ENCODE measurements at places on chromosomes 6 and 20.

DNA sequence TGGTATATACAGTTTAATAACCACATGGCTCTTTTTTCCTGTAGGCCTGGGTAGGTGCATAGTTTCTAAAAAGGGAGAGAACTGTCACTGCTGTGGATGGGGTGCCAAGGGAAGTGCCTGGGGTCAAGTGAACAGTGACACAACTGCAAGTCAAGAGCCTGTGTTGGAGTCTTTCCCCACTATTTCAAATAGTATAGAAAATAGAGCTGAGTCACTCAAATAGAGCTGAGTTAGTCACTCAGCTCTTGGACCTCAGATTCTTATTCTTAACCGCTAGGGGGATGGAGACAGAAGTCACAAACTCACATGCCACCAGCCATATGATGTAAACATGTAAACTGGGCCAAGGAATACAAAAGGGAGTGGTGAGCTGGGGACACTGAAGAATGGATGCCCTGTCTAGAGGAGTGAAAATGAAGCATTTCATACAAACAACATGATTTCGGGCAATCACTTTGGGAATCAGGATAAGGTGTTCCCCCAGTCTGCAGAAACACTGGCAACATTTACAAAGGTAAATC is 2.1 kb downstream of the NQO2 start:
- DNase-seq, result no peak

GRCh38 chr6:118356686-118357085 is 191.4 kb upstream of the PLN start:
- DNase-seq, result no peak

DNA sequence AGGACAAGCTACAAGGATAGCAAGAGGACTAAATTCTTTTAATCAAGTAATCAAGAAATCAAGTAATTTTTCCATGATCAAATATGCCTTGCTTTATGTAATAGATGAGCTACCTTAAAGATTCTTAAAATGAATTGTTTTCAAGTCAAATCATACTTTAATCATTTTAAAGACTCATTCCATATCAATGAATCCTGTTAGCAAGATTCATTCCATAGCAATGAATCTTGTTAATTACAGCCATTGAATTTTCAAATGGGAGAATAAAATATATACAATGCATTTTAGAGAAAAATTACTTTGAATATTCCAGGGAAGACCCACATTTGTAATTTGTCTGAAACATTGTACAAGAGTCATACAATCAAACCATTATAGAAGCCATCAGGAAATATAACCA is 145.7 kb downstream of the RFX6 start:
- no peak for DNase-seq

DNA sequence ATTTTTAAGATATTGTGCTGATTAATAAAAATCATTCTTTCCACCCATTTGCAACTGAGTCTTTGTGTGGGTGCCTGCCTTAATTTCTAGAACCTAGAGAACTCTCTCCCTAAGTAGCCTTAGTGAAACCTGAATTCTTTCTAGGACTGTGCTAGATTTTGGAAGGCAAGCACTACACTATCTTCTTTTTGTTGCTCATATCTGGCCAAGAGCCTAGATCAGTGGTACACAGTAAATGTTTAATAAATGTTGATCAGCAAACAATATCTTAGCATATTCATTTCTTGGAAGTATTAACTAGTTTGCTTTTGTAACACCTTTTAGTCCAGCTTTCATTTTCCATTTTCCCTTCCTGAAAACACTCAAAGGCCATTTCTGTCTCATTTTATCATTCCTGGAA is 108.5 kb upstream of the CARMIL1 start:
- no peak for DNase-seq

DNA sequence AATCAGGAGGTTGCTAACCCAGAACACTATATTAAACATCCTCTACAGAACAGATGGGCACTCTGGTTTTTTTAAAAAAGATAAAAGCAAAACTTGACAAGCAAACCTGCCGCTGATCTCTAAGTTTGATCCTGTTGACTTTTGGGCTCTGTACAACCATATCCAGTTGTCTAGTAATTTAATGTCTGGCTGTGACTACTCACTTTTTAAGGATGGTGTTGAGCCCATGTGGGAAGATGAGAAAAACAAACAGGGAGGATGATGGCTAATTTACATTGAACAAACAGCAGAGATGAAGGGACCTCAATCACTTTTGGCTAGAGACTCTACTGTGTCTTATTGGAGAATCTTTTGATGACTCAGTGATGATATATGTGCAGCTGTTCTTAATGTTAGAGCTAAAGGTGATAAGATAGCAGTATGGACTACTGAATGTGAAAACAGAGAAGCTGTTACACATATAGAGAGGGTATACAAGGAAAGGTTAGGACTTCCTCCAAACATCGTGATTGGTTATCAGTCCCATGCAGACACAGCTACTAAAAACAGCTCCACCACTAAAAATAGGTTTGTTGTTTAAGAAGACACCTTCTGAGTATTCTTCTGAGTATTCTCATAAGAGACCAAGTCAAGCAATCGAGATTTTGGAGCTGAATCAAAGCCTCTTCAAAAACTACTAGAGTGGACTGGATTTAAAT is 201.2 kb upstream of the SHLD1 start:
- DNase-seq, result no peak

GRCh38 chr6:37029249-37029971 is 24.0 kb downstream of the FGD2 start:
- DNase-seq, result peak; percentile 81

DNA sequence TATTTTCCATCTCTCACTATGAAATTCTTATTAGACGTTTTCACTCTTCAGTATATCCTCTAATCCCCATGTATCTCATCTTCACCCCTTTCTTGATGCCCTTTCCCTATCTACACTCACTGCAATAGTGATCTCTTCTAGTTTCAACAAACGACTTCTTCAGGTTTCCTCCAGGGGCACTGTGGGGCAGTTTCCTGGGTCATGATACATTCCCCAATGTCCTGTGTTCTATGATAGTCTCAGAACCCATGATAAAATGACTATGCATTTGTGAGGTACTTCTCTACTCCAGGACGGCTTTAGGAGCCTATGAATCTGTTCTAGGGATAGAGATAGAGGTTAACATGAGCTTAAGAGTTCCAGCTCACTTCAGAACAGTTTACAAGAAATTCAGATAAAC is 183.3 kb downstream of the FOXC1 start:
- DNase-seq, result no peak

DNA sequence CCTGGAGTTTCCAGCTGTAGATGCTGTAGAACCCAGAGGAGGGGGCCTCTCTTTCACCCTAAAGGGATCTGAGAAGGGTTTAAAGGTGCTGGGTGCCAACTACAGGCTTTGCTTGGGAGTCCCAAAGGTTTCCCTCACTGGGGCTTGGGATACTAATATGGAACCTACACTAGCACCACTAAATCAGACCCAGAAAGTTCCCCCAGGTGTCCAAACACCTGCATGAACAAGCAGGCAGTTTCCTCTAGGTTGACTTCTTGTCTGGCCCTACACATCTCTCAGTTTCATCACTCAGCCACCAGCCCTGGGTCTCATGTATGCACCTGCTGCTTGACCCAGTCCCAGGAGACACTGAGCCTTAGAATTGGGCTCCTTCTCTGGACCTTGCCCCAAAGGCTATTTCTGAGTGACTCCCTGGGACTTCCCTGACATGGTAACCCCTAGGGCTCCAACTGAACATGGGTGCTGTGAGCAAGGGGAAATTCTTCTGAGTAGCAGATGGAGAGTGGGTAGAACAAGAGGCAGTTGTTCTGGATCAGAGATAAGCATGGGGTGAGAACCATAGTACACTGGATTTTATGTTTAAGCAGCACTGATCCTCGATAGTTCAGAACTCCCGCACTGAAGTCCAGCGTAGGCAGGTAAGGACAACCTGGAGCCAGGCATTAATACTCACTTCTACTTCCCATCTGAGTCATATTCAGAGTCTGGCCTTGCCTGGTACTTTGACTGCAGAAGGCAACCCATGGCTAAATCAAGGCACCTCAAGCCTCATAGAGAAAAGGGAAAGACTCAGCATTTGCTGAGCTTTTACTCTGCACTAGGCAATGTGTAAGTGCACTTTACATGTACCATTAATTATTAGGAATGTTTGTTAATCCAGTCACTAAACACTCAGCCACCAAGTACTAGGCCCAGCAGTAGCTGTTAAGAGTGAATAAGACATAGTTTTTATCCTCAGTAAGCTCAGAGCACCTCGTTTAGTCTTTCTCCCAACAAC is 16.8 kb downstream of the BCL2L1 start:
- no peak for DNase-seq

- DNase-seq, result no peak
These were observed 27.5 kb downstream of the TGM2 start for GRCh38 chr20:38137441-38138037.

GRCh38 chr6:68967549-68968300 is 332.6 kb downstream of the ADGRB3 start:
- peak; percentile 55 for DNase-seq

GRCh38 chr6:116096979-116097816 is 3.5 kb upstream of the NT5DC1 start:
- no peak for DNase-seq

DNA sequence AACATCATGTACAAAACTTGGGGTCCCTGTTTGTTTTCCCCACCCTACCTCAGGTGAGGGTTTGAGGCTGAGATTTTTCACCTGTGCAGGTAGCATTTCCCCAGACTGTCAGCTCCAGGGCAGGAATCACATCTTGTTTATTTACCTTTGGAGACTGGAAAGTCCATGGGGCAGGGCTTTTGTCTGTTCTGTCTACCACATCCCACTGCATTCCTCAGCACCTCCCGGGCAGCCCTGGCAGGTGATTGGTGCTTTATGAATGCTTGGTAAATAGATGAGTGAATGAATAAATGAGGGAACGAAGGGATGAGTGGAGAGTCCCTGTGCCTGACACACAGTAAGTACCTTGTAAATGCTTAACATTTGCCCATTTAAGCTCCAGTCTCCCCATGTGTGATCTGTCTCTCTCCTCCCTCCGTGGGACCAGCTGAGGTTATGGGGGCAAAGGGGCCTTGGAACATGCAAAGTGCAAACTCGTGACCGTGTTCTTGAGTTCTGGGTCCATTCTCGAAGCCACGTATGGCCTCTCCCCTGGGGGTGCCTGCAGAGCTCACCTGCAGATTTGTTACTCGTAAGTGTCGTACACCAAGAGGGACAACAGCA is 69.7 kb upstream of the PMEPA1 start:
- DNase-seq, result no peak

GRCh38 chr6:376827-377640 is 14.5 kb upstream of the IRF4 start:
- DNase-seq, result no peak

- no peak for DNase-seq
These were observed 27.6 kb upstream of the EPB41L1 start for GRCh38 chr20:36126836-36127527.

GRCh38 chr6:169722362-169723199 is 1.7 kb downstream of the PHF10 start:
- DNase-seq, result peak; percentile 65

- no peak for DNase-seq
These were observed 50.0 kb upstream of the PLCB1 start for GRCh38 chr20:8082025-8082424.

DNA sequence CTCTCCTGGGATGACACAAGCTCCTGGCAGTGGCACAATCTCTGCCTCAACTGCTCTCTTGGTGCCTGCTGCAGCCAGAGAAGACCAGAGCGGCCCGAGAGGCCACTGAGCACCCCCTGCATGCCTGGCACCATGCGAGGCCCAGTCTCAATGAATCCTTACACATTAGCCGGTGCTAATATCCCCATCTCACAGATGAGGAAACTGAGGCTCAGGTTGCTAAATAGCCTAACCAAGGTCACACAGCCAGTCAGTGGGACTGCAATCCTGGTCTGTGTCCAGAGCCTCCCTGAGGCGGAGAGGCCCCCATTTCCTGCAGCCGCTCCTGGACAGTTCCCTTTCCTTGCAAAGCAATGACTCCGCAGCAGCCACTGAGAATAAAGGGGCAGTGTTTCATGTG is 81.2 kb downstream of the GRM4 start:
- no peak for DNase-seq

DNA sequence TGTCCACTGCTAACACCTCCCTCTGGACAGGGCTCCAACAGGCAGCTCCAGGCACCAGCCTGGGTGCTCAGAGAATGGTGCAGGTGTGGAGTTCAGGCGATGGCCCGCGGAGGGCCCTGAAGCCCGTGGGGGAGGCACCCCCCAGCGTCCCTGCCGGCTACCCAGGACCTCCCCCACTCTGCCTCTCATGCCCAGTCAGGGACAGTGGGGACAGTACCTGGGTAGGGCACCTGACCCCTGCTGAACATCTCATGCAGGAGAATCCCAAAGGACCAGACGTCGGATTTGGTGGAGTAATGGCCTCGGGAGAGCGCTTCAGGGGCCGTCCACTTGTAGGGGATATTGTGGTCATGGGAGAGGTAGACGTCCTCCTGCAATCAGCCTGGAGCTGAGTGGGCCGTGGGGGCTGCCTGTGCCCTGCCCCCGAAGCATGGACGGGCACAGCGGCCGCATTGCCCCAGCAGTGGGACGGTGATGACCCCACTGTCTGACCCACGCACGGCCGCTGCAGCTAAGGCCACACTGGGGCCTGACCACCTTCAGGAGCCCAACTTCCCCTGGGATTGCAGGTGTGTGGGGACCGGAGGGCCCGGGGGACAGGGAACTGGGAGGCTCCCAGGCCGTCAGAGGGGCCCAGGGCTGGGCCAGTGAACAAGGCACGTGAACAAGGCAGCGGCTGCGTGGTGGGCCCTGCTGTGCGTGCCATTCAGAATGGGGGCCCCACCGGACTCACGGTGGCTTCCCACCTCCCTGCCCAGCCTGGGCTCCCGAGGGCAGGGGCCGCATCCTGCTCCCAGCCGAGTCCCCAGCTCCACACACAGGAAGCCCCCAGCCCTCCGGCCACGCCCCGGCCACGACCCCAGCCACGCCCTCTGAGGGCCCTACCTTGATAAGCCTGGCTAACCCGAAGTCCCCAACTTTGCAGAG is 7.1 kb downstream of the PTK6 start:
- peak; percentile 33 for DNase-seq

DNA sequence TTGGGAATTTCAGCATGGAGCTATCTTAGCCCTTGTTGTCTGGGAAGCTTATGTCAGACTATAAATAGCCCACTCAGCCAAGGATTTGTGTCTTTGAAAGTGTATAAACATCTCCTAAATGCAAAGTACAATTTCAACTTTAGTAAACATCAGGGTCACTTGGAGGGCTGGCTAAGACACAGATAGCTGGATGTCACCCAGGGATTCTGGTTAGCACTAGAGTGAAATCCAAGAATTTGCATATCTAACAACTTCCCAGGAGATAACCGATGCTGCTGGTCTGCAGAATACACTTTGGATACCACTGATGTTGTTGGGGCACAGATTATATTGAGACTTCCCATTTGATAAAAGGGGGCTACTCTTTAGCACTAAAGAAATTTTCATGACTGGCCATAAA is 130.9 kb downstream of the PAX1 start:
- no peak for DNase-seq

DNA sequence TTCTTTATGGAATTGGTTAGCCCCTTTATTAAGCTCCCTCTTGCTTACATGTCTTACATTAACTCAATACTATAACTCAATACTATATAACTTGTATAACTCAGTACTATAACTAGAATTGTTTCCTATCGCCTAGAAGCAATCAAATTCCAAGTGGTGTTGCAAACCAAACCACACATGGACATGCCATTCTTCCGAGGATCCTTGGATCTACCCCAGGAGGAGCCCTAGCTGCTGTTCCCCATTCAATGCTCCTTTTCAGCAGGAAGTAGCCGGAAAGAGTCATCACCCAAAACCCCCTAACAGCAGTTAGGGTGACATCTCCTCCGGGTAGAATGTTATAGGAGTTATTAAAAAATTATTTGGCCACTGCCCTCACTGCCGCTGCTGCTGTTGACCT is 40.5 kb downstream of the PLN start:
- no peak for DNase-seq

- no peak for DNase-seq
These were observed 84.7 kb downstream of the PHACTR3 start for GRCh38 chr20:59688999-59689398.
